Activated T-cell treated with anti-CD3 and anti-CD28 coated beads for 4 hours (primary cell): ENCODE measurements at places on chromosomes 1 and 21.

DNA sequence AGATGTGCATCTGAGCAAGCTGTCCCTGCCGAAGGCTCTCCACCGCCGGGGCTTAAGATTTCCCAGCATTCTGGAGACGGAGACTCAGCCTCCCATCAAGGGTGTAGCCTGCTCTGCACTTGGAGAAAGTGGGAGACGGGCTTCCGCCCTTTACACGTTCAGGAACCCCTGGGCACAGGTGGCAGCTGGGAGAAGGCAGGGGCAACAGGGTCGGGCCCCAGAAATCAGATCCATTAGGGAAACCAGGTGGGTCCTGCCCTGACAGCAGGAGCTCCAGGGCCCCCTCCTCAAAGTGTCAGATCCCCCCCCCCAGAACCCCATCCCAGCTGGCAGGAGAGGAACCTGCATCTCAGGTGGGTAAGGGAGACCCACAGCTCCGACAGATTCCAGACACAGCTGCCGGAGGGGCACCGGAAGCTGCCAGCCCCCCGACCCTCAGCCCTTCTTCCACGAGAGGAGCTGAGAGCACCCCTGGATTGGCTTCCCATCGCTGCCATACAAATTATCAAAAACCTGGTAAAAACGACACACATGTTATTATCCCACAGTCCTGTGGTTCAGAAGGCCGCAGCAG, 236.6 kb downstream of the NPHP4 start:
- DNase-seq = no peak

DNA sequence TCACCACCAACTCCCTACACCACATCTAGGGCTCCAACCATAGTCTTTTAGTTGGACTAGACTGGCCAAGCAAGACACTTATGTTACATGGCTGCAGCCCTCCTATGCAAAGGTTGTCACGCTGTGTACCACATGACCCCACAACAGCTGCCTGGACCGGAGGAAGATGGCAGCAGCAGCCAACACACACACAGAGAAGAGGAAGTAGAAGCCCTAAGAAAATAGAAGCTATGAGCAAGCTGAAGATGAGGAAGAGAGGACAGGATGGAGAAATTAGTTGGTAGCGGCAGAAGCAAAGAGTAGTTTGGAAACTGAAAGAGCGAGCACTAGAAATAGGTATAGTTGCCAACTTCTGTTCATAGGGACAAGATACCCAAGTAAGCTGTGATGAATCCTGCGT, 60.8 kb upstream of the RALGPS2 start:
- DNase-seq = no peak

- DNase-seq = no peak
Observed at GRCh38 chr1:192966073-192966472, 93.1 kb downstream of the UCHL5 start.

GRCh38 chr1:187477535-187477934, 648.8 kb downstream of the PLA2G4A start:
- DNase-seq = no peak

DNA sequence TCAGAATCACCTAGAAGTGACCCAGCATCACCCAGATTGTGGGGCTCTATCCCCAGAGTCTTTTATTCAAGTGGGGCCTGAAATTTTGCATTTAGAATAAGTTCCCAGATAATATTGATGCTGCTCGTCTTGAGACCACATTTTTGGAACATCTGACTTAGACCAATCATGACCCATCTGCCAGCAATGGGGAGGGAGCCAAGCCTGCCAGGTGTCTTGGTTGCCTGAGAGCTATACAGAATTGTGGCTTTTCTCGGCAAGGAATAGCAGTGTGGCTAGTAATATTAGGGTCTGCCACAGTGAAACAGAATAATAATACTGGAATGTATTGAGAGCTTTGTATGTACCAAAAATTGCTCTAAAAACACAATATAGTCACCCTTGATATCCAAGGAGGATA, 31.1 kb upstream of the RGS8 start:
- no peak for DNase-seq

GRCh38 chr1:38498686-38499085, 360.9 kb downstream of the RRAGC start:
- no peak for DNase-seq

- DNase-seq = no peak
Observed at GRCh38 chr1:150259758-150260669, 2.4 kb downstream of the CA14 start.

- DNase-seq = no peak
Observed at GRCh38 chr21:24223624-24224023, 1383.7 kb downstream of the MRPL39 start.

DNA sequence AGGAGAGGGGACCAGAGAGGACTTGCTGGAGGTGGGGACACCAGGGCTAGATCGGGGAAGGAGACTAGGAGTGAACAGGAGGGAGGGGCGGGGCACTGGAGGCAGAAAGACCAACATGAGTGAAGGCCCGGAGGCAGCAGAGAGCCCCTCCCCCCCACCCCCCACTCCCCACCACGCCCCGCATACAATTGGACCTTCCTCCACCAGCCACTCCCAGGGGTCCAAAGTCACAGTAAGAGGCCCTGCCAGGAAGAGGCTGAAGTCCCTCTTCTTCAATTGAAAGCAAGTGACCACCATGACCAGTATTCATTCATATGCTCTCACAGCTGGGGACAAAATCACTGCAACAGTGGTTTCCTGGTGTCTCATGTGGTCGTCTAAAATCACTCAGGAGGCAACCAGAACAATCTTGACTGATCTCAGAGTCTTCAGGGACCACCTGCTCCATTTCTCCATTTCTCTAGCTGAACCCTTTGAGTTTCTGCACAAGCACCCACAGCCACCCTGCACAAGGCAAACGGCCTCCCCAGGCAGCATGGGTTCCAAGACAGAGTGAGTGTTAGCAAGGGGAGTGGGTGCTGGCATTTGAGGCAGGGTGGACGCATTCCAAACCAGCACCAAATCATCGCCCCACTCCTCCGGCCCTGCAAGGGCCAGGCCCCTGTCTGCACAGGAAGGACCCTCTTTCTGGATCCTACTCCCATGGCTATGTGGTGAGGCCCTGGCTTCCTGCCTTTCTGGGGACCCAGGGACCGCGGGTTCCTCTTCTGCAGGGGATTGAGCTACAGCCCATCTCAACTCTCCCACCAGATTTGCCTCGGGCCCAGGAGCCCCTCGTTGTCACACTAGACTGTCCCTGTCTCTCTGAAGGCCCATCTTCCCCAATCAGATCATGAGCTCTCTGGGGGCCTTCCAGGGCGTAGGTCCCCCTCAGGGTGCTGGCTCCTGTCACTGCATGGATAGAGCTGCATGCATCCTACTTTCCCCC, 17.0 kb downstream of the LAPTM5 start:
- DNase-seq = no peak
